Panc1 (cell line): ENCODE measurements at places on chromosomes 16 and 17.

- DNase-seq, result peak; percentile 90
Observed at GRCh38 chr17:35433075-35433894, 985 bp upstream of the SLFN12 start.

GRCh38 chr17:45018848-45019711, 32.4 kb downstream of the DCAKD start:
- DNase-seq, result no peak

DNA sequence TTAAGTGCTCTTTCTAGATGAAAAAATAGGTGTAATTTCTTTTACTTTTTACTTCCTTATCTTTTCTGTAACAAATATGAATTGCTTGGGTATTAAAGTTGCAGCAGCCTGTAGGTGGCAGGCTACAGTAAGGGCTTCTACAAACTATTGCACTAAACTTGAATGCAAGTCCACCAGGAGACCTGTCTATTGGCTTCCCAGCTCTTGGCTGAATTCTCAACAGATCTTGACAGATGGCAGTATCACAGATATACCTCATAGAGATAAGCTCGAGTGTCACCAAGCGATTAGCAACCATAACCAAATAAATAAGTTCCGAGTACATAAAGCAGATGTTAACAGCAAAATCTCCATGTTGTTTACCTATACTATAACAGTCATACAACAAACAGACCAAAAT, 5.9 kb downstream of the BBS2 start:
- peak; percentile 54 for DNase-seq

DNA sequence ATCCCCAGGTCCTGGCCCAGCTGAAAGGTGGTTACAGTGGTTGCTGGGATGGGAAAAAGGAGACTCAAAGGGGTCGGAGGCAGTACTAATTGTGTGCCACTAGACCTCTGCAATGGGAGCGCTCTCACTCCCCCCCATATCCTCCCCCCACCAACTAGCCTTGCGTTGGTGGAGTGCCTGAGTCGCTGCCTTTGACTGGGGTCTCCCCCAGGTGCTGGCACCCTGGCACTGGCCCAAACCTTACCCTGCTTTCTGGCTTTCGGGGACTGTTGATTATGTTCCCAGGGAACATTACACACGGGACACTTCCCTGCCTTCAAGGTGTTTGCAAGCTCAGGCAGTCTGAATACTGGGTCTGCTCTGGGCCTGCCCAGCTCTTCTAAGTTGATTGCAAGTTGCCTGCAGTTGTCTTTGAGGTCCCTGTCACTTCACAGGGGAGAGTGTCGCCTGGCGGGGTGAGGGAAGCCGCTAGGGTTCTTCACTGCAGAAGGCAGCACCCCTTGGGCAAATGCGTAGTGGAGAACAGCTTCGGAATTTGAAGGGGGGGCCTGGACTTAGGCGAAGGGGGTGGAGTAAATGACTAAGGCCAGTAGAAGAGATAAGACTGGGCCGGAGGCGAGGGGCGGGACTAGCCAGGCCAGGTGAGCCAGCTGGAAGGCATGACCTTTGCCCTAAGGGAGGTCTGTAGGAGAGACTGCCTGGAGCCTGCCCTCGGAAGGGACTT, 98.0 kb downstream of the RAB11FIP4 start:
- DNase-seq, result no peak

DNA sequence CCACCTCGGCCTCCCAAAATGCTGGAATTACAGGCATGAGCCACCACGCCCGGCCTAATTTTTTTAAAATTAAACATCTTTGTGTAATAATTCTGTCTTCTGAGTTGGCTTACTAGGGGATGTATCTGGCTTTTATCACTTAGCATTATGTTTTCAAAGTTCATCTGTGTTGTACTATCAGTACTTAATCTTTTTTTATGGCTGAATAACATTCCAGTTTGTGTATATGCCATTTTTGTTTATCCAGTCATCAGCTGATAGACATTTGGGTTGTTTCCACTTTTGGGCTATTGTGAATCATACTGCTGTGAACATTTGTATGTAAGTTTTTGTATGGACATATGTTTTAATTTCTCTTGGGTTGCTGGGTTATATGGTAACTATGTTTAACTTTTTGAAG, 69.0 kb downstream of the CHD9 start:
- DNase-seq, result no peak

DNA sequence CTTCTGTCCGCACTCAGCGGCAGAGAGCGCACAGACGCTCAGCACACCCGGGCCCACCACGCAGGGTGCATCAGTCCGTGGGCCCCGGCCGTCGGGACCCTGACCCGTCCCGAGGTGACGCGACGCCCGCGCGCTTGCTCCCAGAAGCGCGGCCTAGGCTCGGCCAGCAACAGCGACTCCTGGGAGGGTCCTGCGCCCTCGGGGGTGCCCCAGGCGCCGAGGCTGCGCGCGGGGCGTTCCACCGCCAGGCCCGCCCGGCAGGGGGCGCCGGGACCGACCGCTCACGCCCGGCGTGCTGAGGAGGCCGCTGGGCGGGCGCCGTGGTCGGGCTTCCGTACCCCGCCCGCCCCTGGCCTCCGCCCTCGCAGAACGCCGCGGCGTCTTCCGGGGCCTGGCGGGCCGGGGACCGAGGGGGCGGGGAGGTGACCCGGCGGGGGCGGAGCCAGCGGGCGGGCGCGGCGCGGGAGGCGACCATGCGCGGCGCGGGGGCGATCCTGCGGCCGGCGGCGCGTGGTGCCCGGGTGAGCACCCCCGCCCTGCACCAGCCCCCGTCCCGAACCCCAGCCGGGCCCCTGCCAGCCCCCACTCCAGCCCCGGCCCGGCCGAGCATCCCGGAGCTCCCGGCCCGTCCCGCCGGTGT, at the start of gene CISD3:
CISD3 (plus strand) TSS at position 456 of the 640 bp plus-strand sequence; CDS start at position 474, 18 bp downstream.
- DNase-seq, result no peak

GRCh38 chr16:53053967-53054669, 673 bp upstream of the CHD9 start:
- no peak for DNase-seq
